ENCODE measurements at places on chromosomes 12 and 14.

DNA sequence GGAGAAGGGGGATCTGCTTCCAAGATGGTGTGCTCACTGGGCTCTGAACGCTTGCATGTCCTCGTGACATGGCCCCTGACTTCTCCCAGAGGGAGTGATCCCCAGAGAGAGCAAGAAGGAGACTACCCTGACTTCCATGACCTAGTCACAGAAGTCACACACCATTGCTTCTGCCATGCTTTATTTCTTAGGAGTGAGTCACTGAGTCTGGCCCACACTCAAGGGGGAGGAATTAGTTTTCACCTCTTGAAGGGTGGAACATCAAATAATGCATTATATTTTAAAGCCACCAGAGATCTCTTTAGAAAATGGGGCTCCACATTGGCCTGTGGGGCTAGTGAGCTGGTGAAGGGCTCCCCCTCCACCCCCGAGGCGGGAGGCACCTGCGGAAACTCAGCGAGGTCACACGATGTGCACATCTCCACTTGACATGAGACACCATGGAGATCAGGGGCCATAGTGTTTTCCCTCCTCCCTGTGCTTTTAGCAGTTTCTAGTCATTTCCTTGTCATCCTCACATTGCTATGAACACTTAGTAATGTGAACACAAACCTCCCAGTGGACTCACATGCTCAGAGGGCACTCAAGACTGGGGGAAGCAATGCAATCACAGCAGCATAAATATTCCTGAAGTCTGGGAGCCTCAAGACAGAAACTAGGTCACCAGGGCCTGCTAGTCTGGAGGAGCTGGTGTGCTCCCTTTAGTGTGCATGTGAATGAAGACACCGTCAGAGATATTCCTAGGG, 87.4 kb upstream of the FZD10 start:
- no peak for DNase-seq

- DNase-seq: no peak
Observed at GRCh38 chr12:50618864-50619609, 114.3 kb downstream of the DIP2B start.

DNA sequence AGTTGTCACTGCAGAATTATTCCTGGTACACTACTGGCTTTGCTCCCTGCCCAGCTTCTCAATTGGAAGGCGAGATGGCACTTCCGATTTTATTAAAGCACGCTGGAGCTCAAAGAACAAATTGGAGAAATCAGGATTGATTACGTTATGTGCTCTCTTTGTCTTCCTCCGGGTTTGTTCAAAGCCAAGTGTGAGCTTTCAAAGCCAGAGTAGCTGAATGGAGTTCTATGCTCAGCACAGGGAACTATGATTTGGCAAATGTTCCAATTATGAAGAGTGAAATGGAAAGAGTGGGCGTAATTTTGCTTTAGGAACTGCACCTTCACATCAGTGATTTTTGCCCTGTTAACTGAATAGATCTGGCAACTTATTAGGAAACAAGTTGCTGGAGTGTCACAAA, 72.4 kb downstream of the FLRT2 start:
- no peak for DNase-seq

GRCh38 chr14:75562489-75562888, 15.9 kb upstream of the FLVCR2 start:
- no peak for DNase-seq

DNA sequence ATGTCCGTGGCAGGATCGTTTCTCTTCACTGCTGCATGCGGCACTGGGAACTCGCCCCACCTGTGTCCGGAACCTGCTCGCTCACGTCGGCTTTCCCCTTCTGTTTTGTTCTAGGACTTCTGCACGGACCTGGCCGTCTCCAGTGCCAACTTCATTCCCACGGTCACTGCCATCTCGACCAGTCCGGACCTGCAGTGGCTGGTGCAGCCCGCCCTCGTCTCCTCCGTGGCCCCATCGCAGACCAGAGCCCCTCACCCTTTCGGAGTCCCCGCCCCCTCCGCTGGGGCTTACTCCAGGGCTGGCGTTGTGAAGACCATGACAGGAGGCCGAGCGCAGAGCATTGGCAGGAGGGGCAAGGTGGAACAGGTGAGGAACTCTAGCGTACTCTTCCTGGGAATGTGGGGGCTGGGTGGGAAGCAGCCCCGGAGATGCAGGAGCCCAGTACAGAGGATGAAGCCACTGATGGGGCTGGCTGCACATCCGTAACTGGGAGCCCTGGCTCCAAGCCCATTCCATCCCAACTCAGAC, 1.2 kb downstream of the FOS start:
- DNase-seq: peak; percentile 69

GRCh38 chr12:116166306-116166705, 111.2 kb downstream of the MED13L start:
- no peak for DNase-seq

DNA sequence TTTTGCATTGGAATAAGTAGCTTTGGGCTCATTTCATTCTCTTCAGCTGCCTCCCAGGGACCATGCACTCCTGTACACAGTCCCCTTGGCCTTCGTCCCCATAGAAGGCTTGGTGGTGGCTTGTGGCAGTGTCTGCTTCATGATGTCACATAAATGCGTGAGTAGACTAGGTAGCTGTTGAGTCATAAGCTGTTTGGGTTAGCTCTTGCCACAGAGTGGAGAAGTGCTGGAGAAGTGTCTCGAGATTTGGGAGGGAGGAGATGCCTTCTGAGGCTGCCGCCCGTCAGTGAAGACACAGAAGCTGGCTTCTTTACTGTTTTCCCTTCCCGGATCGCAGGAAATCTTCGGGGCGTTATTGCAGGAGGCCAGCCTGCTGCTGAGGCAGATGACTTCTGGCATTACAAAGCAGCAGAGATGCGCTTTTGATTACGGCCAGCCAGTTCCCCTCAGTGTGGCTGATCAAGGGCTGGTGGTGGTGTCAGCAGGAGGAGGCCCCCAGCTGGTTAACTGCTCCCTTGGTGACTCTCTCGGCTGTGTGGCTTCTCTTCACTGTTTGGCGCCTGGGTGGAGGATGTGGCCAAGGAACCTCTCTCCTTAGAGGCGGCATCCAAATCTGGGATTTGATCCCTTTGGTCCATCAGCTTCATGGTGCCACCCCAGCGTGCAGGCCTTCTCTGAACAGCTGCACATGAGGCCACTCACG, 67.6 kb downstream of the AACS start:
- DNase-seq: no peak

DNA sequence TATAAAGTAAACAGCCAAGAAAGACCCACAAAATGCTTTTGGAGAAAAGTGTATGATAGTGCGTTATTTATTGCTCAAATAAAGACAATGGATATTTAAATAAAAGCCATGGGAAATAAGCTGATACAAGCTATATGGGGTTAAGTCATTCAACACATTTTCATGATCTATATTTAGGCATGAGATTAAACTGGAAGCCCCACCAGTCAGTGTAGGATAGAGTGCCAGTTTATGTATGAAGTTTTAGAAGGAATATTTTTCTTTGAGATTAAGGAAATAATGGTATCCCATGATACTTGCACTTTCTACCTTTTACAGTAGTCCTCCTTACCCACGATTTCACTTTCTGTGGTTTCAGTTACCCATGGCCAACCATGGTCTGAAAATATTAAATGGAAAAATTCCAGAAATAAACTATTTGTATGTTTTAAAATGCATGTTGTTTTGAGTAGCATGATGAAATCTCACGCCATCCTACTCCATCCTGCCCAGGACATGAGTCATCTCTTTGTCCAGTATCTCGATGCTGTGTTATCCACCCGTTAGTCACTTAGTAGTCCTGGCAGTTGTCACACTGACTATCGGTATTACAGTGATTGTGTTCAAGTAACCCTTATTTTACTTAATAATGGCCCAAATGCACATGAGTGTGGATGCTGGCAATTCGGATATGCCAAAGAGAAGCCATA, 22.3 kb downstream of the SYT1 start:
- no peak for DNase-seq

DNA sequence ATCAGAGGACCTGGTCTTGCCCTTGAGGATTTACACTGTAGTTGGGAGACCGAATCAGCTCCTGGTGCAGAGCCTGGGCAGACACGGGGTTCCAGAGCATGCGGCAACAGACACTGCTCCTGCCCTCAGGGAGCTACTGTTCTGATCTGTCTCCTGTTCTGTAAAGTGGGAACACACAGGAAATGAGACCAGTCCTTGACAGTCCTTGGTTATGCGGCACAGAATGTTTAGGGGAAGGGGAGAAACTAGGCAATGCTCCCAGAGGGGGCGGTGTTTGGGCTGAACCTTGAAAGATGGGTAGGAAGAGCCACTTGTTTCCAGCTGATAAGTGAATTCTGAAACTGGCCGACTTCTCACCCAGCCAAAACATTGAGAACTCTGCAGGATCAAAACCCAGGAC, 132.4 kb downstream of the ZFP36L1 start:
- DNase-seq: no peak

- no peak for DNase-seq
Observed at GRCh38 chr14:69261761-69262331, 1.9 kb downstream of the GALNT16 start.

GRCh38 chr14:63467440-63468072, 75.6 kb downstream of the PPP2R5E start:
- DNase-seq: no peak

DNA sequence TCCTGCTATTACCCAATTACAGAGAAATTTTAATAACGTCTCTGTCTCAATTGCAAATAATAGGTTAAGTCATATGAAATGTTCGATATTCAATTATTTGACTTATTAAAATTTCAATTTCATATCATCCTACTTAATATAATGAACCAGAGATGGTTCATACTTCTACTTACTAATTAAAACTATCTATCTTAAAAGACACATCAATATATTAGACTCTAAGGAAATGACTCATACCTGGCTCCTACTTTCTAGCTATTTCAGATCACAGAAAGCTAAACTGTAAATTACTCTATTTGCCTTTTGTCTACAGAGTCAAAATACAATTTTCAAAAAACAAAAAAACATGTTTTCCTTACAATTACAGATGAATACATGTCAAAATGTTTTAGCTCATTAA, 99.6 kb downstream of the CAPZA3 start:
- DNase-seq: no peak

DNA sequence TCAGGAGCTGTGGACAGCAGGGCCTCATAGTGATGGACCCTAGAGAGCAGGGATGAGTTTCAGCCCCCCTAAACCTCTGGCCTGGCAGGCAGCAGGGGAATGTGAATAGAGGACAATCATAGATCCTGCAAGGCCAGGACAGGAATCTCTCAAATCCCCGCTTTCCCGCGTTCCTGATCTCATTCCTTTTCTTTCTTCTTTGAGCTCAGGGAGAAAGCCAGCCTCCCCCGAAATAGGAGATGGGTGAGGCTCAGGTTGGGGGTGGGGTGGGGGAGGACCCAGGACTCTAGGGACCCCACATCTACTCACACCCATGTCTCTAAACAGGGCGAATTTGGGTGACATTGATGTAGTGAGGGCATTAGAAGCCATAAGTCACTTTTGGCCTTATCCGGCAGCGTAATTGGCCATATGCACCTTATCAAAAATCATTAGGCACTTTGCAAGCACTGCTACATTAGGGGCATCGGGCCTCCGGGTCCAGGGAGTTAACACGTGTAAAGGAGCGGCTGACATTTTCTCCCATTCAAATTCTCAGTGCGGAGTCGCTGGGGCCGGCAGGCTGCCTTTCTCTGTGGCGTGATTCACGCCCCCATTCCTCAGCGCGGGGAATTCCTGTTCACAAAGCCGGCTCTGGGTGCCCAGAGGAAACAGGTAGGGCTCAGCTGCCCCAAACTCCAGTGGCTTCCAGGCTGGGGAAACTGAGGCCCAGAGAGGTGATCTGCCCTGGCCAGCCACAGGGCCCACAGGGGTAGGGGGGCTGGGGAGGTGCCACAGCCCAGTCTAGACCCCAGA, 1.5 kb downstream of the LHX5 start:
- DNase-seq: no peak

DNA sequence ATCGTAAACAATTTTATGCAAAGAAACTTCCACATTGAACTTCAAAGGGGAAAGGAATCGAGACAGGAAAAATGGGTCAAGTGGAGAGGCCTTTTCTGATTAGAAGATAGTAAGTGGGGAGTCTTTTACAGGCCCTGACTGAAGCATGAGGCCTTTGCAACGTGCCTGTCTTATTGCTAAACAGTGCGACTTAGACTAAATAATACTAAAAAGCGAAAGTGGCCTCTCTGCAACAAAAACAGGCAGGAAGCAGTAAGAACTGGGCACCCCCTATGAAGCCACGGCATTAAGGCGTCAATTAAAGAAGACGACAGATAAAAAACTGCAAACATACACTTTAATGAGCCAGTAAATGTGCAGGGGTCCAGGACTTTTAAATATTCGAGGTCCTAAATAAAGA, 283.4 kb upstream of the GRIP1 start:
- DNase-seq: no peak

DNA sequence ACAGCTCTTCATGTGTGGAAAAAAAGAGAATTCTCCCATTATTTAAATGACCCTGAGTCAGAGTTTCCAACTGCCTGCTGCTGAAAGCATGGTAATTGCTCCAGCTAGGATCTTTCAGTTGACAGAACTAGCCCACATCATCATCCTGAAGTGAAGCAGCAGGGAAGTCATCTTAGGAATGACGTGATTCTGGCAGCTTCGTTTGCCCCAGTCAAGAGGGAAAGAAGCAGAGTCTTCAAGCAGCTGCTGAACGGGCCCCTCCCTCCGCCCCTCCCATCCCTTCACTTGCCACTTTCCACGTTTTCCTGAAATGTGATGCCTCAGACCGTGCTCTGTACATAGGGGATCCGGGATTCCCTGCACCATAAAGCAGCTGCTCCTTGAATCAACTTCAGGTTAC, 455.0 kb upstream of the TMEM132C start:
- no peak for DNase-seq

DNA sequence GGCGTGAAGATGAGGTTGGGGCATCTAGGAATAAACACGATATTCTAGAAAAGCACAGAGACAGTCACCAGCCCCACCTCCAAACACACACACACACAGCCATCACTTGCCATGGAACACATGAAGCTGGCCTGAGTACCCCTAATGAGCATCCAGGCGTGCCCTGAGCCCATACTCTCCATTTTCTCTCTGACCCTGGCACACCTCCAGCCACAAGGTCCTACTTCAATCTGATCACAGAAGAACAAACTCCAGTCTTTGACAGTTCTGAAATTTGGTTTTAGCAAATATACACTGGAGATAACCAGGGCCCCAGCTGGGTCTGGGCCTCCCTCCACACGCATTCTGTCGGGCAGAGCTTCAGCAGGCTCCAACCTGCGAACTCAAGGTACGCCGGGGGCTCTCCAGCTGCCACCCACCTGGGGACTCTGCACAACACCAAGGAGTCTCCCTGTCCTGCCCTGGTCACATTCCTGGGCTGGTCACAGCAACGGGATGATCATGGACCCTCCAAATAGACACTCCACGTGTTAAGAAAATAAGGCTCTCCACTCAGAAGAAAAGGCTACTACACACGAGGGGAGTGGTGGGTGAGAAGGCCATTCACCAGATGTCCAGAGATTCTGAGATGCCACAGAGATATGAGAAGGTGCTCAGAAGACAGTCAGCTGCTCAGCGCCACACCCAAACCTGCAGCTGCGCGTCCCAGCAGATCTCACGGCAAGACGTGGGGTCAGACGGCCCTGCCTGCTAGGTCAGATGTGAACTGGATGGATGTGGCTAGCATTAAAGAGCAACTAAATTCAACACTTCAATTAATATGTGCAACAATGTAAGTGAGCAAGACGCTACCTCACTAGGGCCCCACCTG, 57.0 kb upstream of the PNMA1 start:
- DNase-seq: peak; percentile 47

All from activated effector memory CD4-positive, alpha-beta T cell treated with anti-CD3 and anti-CD28 coated beads, Interleukin-2, amount 50 U/mL, for 16 hours (primary cell).